ENCODE measurements at places on chromosomes 1 and 21.

GRCh38 chr1:43731867-43732531, 24.7 kb downstream of the ST3GAL3 start:
- no peak for DNase-seq

DNA sequence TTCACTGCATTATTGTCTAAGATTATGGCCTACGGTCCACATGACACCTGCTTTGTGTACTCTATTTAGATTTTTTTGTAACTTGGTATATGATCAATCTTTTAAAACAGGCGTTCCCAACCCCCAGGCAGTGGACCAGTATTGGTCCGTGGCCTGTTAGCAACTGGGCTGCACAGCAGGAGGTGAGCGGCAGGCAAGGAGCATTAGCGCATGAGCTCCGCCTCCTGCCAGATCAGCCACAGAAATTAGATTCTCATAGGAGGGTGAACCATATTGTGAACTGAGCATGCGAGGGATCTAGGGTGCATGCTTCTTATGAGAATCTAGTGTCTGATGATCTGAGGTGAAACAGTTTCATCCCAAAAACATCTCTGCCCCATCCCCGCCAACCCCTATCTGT, 228.4 kb upstream of the NR5A2 start:
- no peak for DNase-seq

DNA sequence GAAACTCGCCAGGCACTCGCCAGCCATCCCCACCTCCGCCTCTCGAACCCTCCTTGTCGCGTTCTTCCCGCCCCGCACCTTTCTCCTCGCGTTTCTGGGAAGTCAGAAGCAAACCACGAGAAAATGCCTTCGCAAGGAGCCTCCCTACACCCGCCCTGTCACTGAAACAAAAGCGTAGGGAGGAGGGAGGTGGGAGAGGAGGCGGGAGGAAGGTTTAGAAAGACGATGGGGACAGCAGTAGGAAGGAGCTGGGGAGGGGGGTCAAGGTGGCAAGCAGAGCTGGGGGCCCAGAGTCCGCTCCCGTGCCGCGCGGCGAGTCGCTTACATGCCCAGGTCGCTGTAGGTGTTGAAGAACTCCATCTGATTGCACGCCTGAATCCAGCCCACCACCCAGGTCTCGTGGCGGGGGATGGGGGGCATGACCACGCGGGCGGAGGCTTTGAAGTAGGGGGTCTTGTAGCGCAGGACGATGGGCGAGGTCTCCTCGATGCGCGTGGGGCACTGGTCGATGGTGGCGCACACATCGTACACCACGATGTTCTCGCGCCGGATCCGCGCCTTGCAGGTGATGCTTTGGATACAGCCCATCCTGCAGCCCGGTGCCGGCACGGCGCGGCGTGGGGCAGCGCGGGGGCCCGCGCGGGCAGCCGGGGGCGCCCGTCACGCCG, 1.0 kb downstream of the FAM78B start:
- DNase-seq = peak; percentile 85

DNA sequence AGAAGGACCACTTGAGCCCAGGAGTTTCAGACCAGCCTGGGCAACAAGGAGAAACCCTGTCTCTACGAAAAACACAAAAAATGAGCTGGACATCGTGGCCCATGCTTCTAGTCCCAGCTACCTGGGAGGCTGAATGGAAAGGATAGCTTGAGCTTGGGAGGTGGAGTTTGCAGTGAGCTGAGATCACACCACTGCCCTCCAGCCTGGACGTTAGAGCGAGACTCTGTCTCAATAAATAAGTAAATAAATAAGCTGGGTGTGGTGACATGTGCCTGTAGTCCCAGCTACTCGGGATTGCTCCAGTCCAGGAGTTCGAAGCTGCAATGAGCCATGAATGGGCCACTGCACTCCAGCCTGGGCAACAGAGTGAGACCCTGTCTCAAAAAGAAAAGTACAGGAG, 3.6 kb downstream of the AKR1A1 start:
- DNase-seq = no peak

- no peak for DNase-seq
Measured at GRCh38 chr1:103267893-103268292, 159.6 kb upstream of the COL11A1 start.

DNA sequence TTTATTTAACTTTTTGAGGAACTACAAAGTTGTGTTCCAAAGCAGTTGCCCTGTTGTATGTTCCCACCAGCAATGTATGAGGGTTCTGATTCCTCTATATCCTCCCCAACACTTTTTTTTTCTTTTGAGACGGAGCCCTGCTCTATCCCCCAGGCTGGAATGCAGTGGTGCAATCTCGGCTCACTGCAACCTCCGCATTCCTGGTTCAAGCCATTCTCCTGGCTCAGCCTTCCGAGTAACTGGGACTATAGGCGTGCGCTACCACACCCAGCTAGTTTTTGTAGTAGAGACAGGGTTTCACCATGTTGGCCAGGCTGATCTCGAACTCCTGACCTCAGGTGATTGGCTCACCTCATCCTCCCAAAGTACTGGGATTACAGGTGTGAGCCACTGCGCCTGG, 60.4 kb upstream of the ENAH start:
- DNase-seq = no peak

DNA sequence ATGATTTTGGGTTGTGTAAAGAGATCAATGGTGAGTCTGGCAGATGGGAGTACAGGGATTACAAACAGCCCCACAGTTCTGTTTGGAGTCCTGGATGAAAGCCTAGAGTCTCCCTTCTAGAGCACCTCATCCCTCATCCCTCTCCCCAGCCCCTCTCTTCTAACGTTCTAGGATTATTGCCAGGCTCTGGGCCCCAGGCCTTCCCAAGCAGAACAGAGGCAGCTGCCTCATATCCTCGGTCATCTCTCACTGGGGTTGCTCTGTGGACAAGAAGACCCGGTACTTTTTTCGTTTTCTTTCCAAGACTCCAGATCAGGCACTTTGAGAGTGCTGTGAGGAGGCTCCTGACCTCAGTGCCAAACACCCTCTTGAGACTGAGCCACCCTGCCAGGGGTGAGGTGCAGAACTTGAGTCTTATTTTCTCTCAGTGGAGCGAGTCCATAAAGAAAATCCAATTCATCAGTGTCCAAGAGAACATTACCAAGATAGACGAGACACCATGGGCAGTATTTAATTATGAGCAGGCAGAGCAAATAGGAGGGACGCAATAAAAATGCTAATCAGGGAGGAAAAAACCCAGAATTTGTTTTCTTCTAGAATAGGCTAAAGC, 17.1 kb upstream of the KCND3 start:
- DNase-seq = no peak

GRCh38 chr1:208837242-208837641, 593.1 kb upstream of the PLXNA2 start:
- DNase-seq = no peak

DNA sequence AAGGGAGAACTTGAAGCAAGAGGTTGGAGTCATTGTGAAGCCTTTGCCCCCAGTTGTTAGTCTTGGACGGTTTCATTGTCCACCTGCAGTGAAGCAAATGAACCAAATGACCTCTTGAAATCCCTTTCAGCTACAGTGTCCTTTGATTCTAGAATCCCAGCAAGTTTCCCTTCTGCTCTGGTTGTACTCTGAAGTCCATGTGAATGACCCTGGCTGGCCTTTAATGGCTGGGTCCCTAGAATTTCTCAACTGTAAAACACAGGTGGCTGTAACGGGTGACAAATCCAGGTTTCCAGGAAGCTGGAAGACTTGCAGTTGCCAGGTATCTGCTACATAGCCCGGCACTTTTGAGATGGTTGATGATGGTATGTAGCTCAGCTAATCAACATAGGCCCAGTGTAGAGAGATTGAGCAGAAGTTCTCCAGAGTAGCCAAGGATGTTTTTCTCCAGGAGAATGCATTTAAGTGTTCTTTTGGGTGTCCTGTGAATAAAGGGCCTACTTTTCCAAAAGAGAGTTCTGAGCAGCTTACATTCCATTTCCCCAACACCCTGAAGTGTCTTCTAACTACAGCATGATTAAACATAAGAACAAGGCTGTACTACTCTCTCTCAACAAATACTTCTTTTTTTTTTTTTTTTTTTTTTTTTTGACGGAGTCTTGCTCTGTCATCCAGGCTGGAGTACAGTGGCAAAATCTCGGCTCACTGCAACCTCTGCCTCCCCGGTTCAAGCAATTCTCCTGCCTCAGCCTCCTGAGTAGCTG, 17.6 kb upstream of the SLC30A1 start:
- DNase-seq = no peak

- no peak for DNase-seq
Measured at GRCh38 chr1:30469426-30469825, 254.0 kb downstream of the MATN1 start.

- no peak for DNase-seq
Measured at GRCh38 chr1:183571678-183572268, 18.5 kb downstream of the NCF2 start.

DNA sequence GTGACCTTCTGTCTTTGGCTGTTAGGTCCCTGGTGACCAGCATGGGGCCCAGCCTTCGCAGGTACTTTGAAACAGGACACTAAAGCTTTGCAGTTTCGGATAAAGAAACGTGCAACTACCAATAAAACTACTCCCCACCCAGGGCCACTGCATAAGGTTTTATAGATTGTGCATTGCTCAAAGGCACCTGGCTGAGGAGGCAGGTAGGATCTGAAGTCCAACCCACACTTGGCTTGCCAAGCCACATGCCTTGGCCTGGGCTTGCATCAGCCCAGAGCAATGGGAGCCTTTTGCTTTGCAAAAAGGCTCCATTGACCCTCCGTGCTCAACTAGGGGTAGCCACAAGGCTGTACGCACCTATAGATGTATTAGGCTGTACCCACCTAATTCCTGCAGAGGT, 84.4 kb upstream of the SYT6 start:
- DNase-seq = no peak

- no peak for DNase-seq
Measured at GRCh38 chr1:55579332-55580001, 364.3 kb upstream of the USP24 start.

- DNase-seq = no peak
Measured at GRCh38 chr21:25081096-25081495, 526.2 kb downstream of the MRPL39 start.

DNA sequence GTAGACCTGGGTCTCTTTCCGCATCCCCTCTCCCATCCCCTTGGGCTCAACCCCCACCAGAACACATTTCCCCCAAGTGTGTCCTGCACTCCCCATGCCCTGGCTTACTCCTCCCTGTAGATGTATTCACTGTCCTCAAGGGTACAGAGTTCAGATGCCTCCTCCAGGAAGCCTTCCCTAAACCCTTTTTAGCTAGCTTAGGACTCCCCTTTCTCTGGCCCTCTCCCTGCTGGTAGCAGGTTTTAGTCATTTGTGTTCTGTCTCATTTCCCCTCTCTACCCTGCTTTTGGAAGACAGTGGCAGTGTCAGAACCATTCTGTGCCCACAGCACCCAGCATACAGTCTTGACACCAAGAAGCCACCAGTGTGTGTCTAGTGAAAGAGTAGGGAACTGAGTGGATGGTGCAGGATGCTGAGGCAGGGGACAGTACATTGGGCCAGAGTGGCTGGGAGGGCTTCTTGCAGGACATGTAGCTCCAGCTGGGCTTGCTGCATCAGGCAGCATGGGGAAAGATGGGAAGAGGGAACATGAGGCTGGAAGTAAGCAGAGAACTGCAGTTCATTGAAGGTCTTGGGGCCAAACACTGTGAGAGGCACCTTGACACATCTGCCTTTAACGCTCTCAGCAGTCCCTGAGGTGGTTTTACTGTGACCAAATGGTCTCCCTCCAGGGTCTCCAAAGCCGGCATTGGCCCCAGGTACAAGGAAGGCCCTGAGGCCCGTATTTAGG, 2.5 kb downstream of the FOXO6 start:
- DNase-seq = no peak

GRCh38 chr1:118809586-118809985, 178.6 kb downstream of the TBX15 start:
- DNase-seq = no peak

DNA sequence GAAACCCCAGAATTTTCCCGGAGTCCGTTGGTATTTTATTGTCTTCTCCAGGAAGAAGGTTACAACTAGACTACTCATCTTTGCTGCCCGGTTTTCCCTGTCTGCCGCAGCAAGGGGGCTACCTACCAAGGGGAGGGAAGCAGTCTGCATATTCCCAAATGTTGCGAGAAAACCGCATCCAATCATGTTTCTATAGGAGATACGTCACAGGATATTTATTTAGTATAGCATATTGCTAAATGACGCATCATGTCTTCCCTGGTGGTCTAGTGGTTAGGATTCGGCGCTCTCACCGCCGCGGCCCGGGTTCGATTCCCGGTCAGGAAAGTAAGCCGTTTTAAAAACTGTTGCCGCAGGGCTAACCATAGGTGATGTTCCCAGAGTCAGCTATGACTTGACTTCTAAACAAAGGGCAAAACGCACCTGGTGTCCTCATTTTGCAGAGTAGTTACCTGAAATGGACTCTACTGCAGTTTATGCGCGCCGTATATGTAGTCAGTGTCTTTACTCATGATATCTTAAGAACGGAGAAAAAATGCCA, 15.2 kb upstream of the ZNF692 start:
- peak; percentile 82 for DNase-seq

DNA sequence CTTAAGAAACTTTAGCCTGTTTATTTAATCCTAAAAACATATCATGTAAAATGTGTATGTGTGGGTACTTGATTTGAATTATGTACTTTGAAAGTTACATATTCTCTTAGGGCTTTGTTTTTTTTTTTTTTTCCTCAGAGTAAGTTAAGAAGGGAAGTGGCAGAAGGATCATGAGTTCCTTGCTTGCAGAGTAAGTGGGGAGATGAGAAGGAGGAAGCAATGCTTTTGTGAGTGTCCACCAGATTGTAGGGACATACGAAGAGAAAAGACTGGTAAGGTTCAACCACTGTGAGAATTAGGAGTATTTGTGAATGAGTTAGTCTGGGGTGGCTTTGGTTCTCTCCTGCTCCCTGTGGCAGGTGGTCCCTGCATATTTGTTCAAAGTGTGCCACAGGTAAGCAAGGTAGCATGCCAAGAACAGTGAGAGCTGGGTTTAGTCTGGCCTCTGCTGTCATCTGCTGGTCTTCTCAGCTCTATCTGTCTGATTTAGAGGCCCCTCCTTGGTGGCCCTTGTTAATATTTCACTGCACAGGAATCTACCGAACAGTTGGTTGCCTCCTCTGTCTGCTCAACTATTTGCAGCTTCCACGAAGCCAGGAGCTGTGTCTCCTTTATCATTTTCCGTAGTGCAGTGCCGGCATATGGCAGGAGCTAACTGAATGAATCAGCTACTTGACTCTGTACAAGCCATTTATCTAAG, 9.5 kb downstream of the DNM3 start:
- no peak for DNase-seq

GRCh38 chr21:16956824-16957223, 556.0 kb upstream of the CXADR start:
- DNase-seq = no peak

GRCh38 chr21:15084668-15085067, 19.9 kb upstream of the NRIP1 start:
- DNase-seq = peak; percentile 10
